ENCODE measurements at places on chromosomes 6 and 20. TPM values are rescaled to one million over a fixed set of nuclear protein-coding genes. Genes with fewer than 3 reads are reported as not detected.

Gene PPP2R5D
- total RNA-seq: 60.9 TPM

Gene MLIP
- total RNA-seq: not detected

Gene PTPRK
- total RNA-seq: 27.1 TPM

Gene PSORS1C2
- not detected for total RNA-seq

Gene TP53INP2
- 2.1 TPM for total RNA-seq

Gene PPIL6
- total RNA-seq: 0.65 TPM

Gene SOX12
- 7.7 TPM for total RNA-seq

Gene SNHG17
- 7.4 TPM for total RNA-seq

Gene SMLR1
- not detected for total RNA-seq

Gene HLA-DMA
- total RNA-seq: 1.6 TPM

Gene SLC17A2
- total RNA-seq: not detected

Gene MLN
- total RNA-seq: not detected

Gene OPN5
- not detected for total RNA-seq

Gene NMBR
- not detected for total RNA-seq

Gene PBOV1
- total RNA-seq: not detected

Gene SGK2
- total RNA-seq: 0.09 TPM
